Amniotic stem cell (primary cell): ENCODE measurements at places on chromosomes 5 and 9.

DNA sequence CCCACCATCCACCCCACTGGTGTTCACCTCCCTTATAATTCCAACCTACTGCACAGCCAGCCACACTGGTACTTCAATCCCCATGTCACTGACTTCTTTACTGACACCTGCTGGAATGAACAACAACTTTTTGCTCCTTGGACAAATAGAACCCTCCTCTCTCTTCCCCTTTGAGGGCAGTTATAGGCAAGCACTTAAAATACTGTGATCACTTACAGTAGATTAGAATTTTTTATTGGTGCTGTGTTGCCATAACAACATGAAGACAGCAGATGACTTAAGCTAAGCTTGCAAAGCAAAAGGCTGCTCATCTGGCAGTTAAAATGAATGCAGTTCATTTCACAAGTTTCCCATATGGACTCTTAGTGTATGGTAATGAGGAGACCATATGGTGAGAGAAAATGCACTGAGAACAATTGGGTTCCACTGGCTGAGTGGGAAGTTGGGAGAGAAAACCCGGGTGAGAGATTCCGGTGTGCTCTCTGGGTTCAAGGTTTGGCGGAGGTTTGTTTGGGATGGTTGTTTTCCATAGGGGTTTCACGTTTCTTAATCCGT is 374.3 kb downstream of the EBF1 start:
- no peak for DNase-seq

DNA sequence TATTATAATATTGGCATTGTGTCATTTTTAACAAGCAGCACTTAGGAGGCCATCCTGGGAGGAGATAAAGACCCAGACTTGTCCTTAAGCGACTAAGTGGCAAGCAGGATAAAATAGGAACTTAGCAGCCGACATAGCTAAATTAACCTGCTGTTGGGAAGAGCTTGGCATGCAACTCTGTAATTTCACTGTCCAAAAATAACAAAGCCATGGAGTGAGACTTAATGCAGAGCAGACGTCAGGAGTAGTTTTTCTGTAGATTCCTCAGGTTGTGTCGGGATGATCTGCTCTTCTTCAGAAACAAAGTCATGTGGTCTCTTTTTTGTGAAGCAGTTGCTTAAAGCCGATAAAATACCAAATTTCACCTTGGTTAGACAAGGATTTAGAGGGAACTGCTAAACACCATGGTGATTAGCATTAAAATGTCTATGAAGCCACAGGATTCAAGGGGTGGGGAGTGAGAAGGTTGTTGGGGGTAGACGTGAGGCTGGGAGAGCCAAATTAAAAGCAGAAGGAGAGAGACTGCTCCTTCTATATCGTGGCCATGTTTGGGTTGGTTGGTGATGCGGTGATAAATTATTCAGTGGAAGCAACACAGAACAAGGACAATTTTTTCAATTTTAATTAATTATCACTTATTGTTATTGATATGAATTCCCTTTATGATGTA is 303.0 kb downstream of the CSNK1G3 start:
- DNase-seq: peak; percentile 16

GRCh38 chr5:181167814-181168488 is 20.6 kb downstream of the OR2V2 start:
- DNase-seq: no peak

DNA sequence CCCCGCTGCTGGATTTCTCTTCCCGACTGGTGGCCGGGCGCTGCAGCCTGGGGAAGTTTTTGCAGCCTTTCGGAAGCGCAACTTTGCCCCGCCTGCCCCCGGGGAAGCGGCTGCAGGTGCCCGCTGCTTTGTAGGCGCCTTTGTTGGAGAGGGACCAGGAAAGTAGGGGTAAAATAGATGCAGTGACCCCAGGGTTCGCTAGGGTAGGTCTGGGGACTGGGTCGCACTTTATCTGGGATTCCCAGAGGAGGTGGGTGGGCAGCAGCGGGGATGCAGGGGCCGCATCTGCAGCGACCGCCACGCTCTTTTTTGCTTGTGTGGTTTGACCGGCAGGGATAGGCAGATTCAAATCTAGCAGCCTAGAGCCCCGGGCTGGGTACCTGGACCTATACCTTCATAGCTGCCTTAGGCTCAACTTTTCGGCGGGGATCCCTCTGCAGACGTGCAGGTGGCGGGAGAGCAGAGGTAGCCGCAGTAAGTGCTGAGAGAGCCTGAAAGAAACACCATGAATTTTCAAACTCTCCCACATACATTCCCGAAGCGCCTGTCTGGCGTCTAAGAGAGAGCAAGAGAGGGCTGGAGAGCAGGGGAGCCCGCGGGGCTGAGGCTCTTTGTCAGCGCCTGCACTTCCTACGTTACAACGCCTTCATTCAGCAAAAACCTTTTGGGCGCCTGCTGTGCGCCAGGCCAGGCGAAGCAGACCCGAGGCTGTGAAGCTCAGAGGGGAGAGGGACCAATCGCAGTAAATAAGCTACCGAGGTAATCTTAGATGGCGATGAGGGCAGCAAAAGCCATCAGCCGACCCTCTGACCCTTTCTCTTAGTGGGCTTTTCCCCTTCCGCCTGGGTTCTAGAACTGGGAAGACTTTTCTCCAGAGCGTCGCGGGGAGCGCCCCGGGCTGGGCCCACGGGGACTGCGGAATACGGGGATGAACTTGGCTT is 642 bp downstream of the SV2C start:
- DNase-seq: no peak

DNA sequence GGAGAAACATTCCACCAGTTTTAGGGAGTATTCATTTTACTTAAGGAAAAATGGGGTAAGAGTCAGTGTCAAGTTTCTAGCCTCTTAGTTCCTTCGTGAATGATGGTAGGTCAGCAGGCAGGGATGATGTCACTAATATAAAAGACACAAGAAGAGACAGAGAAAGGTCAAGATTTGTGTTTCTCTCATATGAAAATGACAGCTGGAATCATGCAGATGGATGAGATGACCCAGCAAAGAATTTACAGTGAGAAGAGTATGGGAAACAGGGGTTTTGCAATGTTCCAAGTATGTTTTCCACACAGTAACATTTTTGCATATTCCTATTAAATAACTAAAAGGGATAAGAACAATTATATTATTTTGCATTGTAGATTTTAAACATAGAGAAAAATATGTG is 749.6 kb upstream of the DMAC1 start:
- DNase-seq: no peak

DNA sequence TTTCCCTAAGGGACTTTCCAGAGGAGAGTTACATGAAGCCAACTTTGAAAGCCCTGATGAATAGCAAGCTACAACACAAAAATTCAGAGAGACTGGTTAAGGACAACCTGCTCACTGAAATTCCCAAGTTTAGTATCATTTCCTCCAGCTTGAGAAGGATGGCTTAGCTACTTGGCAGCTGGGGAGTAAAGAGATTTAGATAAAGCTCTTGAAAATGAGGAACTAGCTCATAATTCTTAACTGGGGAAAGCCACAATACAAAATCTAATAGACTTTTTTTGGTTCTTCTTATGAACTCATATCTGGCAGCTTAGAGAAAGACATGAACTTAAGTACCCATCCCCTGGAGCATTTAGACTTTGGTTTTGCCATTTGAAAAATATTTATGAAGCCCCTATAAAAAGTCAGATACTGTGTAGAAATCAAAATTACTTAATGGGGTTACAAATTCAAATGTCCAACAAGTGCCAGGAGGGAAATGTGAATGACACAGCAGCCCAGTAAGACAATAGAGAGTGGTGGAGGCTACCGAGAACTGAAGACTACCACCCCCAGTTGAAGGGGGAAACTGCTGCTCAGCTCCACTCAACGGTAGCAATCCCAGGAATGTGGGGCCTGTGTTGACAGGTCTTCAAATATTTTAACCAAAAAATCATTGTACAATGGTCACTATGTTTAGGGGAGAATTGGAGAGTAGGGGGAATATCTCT is 79.4 kb upstream of the ADRB2 start:
- peak; percentile 10 for DNase-seq

DNA sequence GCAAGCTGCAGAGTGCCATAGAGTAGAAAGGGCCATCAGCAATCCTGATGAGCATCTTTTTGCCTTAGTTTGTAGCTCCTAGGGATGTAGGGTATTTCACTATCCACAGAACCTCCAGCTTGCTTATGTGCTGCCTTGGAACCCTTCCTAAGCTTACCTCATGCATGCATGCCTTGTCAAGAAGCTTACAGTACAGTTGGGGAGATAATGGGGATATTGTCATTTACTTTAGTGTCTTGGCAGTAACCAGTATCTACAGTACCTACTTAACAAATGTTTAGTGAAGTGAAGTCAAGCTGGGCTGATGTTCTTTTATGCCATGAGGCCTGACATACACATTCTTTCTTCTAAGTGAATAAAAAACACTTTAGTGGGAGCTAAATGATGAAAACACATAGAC is 164.6 kb upstream of the PPP1R2B start:
- DNase-seq: no peak

DNA sequence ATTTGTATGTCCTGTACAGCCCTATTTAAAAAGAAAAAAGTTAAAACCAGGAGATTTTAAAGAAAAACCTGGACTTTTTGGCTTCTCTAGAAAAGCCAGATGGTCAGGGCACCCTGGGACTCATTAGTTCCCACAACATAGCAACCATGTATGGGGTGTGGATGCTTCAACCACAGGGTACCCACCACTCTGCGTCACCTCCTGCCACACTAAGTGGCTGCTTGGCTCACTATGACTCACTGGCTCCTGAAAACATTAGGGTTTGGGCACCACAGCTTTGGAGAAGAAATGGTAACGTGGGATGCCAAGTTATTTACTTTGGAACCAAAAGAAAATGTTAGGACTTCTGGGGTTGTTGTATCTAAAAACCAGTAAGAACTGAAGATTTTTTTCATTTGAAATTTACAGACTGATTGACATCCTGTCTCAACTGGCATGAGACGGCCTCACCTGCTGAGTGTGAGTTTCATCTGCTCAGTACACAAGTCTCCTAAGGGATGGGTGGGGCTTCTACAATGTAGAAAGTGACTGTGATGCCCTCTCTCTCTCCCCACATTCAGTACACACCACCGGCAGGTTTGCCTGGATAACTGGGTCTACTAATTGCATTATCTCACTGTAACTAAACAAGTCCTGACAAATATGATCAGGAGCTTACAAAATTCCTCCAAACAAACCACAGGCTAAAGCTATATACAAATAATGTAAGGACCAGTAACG is 103.9 kb downstream of the ESM1 start:
- DNase-seq: no peak

DNA sequence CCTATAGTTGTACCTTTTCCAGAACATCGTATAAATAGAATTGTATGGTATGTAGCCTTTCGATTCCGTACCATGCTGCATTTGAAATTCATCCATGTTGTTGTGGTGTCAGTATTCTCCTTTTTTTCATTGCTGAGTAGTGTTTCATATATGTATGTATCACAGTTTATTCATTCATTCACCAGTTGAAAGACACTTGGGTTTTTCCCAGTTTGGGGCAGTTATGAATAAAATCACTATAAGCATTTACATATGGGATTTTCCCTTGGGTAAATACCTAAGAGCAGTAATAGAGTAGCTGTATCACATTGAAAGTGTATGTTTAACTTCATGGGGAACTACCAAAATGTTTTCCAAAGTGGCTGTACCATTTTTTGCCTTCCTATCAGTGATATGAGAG is 16.1 kb upstream of the FKTN start:
- no peak for DNase-seq

GRCh38 chr5:112663146-112663545 is 74.5 kb upstream of the APC start:
- DNase-seq: no peak

DNA sequence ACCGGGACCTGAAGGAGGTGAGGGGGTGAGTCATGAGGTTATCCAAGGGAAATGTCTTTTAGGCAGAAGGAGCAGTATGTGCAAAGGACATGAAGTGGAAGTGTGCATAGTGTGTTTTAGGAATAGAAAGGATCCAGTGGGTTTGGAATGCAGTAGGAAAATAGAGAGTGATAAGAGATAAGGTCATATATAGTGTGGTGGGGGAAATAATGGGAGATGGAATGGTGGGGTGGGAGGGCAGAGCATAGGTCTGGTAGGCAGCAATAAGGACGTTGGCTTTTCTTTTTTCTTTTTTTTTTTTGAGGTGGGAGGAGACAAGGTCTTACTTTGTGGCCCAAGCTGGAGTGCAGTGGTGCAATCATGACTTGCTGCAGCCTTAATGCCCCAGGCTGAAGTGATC is 17.8 kb downstream of the SNX24 start:
- no peak for DNase-seq

- peak; percentile 54 for DNase-seq
Measured at GRCh38 chr5:109865637-109866036, 175.9 kb downstream of the MAN2A1 start.

DNA sequence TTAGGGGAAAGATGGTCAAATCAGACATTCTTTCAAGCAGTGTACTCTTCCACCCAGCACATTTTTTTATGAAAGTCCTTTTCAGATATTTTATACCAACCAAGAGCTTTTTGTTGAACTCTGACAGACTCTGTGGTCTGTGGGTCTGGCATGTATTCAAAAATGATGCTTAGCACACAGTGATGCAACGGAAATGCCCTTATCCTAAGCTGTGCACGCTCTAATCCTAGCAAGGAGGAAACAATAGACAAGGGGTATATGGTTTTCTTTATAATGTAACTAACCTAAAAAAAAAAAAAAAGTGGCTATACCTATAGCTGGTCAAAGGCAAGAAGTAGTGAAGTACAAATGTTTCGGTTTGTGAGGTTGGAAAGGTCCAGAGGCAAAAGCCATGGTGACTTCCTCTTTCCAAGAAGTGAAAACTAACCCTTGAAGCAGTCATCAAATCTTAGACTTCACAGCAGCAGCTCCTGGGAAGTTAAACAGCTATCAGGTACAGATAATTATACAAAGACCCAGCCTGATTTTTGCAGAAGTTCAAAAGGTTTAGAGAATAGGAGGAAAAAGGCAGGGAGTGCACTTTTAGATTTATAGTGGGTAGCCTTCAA is 82.5 kb downstream of the SEMA6A start:
- peak; percentile 66 for DNase-seq

GRCh38 chr5:122515709-122516431 is 203.8 kb downstream of the SNCAIP start:
- peak; percentile 43 for DNase-seq

DNA sequence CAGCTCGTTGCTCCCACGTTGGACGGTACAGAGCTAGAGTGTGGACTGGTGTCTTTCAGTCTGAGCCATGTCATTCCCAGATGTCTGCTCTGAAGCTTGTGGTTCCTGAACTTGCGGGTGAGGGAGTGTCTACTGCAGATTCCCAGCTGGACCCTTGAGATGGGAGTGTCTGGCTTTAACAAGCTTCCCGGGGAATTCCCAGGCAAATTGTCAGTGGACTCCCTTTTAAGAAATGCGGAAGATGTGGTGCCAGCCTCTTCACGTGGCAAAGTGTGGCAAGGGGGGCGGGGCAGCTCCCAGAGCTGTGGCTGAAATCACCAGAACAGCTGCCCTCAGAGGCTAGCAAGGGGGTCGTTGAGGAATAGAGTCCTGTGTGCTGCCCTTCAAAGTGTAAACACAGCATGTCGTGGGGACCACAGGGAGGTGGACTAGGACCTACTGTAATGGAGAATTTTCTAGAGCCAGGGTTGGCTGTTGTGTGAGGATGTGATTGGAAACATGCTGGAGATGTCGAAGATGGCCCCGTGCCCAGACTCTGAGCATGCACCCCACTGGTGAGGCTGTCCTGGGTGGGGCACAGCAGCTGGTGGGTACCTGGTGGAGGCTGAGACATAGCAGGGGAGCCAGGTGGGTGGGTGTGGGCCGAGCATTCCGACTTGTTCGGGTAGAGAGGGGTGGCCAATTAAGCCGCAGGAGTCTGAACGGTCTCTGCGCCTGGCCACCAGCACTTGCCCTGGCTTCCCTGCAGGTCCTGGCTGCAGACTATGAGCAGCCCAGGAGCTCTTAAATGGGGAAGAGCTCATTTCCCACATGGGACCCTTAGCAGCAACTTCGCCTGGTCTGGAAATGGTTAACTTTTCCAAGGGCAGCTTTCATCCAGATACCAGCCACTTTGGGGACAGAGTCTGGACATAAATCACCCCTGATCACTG is 37.4 kb downstream of the PRRX2 start:
- peak; percentile 78 for DNase-seq
